KG1 (cell line): ENCODE measurements at places on chromosomes 3 and 15.
A peak's percentile ranks its signal among the peaks of the same experiment; 100 is the strongest.

GRCh38 chr3:59406943-59407342 lies 357.1 kb upstream of the CFAP20DC start:
- no peak for DNase-seq

GRCh38 chr3:117927825-117928224 lies 1106.8 kb downstream of the IGSF11 start:
- no peak for DNase-seq

DNA sequence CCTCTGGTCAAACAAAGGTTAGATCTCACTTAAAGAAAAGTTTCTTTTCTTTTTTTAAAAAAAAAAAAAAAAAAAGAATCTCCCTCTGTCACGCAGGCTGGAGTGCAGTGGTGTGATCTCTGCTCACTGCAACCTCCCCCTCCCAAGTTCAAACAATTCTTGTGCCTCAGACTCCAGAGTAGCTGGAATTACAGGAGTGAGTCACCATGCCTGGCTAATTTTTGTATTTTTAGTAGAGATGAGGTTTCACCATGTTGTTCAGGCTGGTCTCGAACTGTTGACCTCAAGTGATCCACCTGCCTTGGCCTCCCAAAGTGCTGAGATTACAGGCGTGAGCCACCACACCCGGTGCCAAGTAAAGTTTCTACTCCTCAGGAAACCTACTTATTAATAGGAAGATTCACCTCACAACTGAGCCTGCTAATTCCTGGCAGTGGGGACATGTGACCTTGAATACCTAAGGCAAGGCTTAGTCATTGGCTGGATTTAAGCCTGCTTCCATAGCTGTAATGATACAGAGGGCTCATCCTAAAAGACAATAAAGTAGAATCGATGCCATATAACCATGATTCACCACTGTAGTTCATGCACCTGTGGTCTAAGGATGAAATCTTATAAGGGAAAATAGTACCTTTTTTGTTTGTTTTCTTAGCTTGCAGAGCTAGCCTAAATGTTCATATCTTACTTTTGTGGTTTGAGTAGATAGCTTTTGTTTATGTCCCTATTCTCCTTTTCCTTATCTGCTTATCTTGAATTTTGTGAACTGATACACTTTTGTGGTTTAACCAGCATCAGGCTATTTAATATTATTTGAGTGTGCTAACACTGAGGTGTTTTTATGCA lies 24.8 kb upstream of the RBMS3 start:
- no peak for DNase-seq

DNA sequence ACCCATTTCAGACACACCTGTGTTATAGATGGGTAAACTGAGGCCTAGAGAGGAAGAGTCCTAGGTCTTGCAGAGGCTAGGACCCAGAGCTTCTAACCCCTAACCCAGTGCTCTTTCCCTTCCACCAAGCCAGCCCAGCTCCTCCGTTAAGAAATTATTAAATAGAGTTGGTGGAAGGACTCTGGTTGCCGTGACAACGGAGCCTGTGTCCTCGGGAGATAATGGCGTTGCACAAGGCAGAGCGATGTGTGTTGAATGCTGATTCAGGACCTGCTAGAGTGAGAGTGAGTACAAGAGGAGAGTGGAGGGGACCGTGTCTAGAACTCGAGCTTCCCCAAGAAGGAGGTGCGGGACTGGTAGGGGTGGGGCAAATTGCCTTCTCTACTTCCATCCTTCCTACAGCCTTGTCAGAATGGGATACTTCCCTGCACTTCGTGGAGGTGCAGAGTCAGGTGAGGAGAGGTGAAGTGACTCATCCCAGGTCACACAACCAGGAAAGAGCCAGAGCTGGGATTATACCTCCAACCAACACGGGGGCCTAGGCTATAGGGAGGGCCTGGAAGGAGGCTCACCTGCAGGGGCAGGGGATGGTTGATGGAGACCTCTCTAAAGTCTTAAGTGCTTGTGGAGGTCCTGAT lies 8.6 kb downstream of the SLC6A1 start:
- no peak for DNase-seq

GRCh38 chr3:196707566-196707965 lies 4.5 kb downstream of the CEP19 start:
- no peak for DNase-seq

GRCh38 chr3:12785096-12785495 lies 11.4 kb upstream of the CAND2 start:
- no peak for DNase-seq

- DNase-seq, result no peak
Observed at GRCh38 chr3:4821975-4822374, 157.3 kb upstream of the BHLHE40 start.

DNA sequence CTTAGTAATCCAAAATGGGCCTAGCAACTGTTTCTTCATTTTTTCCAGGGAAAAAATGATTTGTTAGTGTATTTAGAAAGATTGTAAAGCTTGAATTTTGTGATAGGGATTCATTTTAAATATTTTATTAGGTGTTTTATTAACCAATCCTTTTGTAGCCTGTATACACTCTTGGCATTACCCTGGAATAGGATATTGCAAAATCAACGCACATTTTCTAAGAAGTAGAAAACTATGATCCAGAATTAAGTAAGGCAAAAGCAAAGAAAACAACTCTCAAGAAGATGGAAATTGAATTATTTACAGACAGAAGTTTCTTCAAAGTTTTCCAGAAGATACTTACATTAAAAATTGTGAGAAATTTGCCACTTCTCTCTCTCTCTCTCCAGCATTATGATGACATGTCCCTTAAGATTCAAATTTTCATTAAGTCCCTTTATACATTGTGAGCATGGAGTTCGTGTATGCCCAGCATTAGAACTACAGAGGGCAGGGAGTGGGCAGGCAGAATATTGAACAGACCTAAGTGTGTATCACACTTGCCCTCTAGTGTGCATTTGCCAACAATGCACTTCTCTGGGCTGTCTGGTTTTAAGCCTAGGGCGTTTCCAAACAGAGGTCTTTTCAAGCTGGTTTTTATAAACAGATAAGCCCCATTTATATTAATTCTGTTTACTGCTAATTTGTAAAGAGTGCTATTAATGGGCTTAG lies 28.5 kb upstream of the CMSS1 start:
- peak; percentile 2 for DNase-seq

DNA sequence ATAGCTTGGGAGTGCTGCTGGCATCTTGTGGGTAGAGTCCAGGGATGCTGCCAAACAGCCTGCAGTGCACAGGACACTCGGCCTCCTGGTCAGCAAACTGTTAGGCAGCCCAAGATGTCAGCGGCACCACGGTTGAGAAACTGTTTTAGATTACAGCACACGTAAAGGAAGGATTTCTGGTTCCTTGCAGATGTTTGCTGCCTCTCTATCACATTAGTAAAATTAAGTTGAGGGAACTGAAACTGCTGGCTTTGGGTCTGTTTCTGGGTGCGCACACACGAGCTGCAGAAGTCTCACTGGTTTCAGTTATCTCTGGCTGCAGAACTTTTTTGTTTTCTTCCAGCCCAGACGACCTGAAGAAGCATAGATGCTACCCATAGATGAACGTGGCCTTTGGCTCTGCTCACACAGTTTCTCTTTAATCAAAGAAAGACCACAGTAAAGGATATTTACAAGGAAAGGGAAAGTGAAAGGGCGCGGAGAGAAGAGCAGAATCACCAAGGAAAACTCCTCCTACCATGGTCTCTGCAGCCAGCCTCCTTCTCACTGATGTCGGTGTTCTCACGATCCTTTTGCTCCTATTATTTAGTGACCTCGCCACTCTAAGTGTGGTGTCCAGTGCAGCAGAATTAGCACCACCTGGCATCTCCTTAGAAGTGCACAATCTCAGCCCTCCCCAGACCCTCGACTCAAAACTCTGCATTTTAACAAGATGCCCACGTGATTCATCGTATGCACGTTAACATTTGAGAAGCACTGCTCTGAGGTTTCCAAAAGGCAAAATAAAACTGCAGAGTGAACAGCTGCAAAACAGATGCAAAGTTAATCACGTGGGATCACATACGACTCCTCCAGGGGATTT lies 50.6 kb upstream of the AKAP13 start:
- no peak for DNase-seq

- DNase-seq, result no peak
Observed at GRCh38 chr3:190443257-190443656, 6.4 kb downstream of the TMEM207 start.

- DNase-seq, result no peak
Observed at GRCh38 chr3:43999728-44000319, 241.9 kb upstream of the TOPAZ1 start.

DNA sequence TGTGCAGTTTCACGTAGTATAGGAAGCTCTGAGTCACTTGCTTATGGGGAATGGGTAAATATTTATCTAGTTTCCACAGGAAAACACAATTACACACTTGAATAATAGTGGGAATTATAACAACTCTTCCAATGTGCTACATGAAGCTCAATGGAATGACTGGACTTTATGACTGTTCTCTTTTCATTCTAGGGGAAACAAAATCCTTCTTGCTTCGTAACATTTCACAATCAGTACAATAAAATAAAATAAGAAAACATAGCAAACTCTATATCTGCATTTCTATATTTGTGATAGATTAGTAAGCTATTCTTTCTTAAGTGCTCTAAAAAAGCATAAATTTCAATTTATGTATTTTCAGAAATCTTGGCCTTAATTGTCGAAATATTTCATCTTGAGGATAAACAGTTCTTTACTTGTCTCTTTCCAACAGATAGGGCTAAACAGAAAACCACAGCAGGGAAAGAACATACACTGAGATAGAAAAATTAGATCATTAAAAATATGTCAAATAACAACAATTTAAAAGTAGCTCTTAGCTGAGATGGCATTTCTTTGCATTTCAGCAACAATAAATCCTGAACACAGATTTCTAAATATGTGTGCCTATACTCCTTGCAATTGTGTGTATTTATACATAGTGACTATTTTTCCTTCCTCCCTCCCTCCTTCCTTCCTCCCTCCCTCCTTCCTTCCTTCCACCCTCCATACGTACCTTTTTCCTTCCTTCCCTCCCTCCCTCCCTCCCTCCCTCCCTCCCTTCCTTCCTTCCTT lies 395.5 kb upstream of the KCNMB2 start:
- no peak for DNase-seq
